ENCODE measurements at places on chromosomes 3 and 15.

DNA sequence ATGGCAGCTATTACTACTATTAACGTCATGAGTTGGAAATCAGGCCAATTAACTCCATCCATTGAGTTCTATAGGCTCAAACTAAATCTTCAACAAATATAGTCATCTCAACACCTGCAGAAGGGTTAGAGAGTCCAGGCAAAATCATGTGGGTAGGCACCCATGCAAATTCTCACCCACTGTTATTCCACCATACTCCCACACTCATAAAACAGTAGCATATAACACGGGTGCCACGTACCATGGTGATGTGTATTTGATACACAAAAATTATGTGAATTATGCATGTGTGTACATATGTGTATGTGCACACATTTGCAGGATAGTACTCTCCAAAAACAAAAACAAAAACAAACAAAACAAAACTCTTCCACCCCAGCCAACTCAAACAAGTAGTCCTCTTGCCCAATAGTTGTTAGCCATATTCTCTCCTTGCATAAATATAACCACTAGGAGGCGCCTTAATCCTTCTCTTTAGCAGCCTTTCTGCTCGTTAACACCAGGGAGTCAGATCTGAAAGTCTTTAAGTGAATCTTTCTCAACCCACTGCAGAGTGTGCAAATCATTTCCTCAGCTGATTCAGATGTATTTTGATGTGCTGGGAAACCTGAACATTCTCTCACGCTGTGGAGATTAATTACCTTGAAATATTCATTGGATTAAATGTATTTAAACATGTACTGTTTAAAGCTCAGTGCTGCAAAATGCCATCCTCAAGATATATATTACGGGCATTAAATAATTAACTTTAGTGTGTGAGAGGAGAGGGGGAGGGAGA, 38.0 kb upstream of the COPB2 start:
- peak; percentile 42 for DNase-seq

DNA sequence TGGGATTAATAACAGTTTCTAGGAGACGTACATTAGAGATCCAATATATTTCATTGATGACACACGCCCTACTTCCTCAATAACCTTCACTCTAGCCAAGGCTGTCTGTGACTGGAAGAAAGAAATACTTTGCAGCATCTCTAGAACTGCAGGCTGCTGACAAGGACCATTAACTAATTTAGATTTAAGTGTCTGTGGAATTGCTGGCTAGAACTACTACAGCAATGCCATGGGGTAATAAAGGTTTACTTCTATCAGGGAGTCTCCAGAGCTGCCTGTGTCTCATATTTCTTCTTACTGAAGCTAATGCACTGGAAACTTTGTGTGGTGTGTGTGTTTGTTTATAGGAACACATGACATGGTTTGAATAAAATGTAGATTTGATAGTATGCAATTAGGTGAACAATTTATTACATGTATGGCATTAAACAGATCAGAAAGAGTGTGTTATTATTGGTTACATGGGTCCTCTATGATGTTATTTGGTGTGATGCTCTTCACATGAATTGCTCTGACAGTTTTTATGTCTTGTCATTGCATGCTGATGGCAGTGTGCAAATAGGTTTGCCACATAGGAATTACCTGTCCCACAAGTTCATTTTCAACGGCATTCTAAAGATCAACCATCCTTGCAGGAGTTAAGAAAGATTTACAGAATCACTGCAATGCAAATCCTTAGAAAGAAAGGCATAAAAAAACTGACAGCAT, 916.2 kb upstream of the CADM2 start:
- no peak for DNase-seq

- DNase-seq: no peak
Observed at GRCh38 chr15:81666839-81667238, 292.8 kb upstream of the TMC3 start.

DNA sequence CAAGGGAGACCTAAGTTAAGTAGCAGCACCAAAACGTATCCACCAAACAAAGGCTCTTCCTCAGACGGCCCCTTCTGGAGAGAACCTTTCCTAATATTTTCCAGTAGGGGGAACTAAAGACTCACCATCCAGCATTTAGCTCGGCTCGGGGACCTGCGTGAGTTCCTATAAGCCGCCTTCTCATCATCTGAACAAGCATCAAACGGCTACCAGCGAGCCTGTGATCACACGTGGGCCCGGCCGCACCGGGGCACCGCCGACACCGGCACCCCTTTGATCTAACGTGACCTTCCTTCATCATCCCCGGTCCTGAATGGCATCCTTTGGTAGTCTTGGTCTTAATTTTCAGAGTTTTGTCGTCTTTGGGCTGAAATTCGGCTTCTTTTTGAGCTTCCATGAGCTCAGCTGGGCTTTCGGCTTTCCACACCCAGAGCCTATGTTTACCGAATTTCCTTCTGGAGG, 1.4 kb upstream of the ROBO2 start:
- peak; percentile 23 for DNase-seq
